Fibroblast of lung (primary cell): ENCODE measurements at places on chromosomes 2 and 18.

- no peak for DNase-seq
These were observed 2.6 kb downstream of the UGT1A9 start for GRCh38 chr2:233674314-233674713.

- no peak for DNase-seq
These were observed 2.5 kb downstream of the SLC39A6 start for GRCh38 chr18:36126668-36127067.

GRCh38 chr2:157155992-157156391 lies 101.5 kb upstream of the GALNT5 start:
- DNase-seq, result no peak

DNA sequence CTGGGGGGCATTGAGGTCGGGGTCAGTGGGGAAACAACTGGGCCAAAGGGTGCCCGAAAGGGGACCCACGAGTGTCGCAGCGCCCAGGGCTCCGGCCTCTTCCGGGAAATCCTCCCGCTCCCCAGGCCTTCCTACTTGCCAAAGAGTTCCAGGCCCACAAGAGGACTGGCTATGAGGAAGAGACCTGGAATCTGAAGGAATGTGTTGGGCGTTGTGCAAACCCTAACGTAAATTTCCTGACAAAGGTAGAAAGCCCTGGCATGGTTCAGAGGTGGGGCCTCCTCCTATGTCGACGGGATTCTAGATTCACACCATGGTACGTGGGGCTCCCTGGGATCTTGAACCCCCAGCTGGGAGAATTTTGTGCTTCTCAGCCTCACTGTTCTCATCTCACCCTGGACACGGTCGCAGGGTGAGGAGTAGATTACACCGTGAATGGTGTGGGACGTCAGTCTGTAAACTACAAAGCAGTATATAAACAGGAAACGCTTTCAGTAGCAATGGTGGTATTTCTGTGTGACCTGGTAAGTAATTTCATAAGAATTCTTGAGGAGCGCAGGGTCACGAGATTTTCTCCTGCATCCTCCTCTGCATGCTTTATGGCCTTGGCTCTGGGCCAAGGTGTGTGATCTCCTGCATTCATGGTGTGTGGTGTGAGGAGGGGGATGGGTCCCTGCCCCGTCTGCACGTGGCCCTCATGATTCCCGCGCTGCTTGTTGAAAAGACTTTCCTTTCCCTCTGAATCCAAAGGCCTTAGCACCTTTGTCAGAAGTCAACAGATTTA lies 868 bp downstream of the HSBP1L1 start:
- DNase-seq, result peak; percentile 77

DNA sequence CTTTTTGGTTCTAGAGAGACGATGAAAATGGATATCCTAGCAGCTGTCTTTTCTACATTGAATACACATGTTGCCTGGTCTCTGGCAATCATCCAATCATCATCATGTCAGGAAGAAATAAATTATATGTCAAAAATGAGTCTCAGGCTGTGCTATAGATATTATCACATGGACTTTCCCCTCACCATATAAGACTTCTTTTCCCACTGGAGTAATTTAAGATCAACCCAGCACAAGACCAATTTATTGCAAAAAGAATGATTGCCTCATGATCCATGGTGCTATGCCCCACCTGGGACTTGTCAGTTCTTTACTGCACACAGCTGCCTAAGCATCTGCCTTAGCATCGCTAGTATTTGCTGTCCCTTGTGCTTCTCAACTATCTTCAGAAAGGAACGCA lies 783.7 kb upstream of the TMEFF2 start:
- DNase-seq, result no peak

GRCh38 chr2:241873803-241874110 lies 4.2 kb downstream of the RTP5 start:
- no peak for DNase-seq

DNA sequence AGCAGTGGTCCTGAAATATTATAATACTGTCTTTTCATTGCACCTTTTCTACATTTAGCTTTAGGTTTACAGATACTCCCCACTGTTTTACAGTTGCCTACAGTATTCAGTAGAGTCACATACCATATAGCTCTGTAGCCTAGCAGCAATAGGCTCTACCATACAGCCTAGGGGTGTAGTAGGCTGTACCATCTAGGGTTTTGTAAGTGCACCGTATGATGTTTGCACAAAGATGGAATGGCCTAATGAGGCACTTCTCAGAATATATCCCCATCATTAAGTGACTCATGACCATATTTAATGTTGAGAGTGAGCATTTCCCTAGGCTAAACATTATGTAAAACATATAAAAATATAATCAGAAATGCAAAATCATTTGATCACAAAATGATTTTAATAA lies 511.3 kb upstream of the RAB12 start:
- DNase-seq, result no peak
